ENCODE measurements at places on chromosomes 2 and 18. TPM values are rescaled to one million over a fixed set of nuclear protein-coding genes. Genes with fewer than 3 reads are reported as not detected.
A peak's percentile ranks its signal among the peaks of the same experiment; 100 is the strongest.

Gene UGT1A8
- not detected for polyA plus RNA-seq

Gene ABCB11
- not detected for polyA plus RNA-seq

DNA sequence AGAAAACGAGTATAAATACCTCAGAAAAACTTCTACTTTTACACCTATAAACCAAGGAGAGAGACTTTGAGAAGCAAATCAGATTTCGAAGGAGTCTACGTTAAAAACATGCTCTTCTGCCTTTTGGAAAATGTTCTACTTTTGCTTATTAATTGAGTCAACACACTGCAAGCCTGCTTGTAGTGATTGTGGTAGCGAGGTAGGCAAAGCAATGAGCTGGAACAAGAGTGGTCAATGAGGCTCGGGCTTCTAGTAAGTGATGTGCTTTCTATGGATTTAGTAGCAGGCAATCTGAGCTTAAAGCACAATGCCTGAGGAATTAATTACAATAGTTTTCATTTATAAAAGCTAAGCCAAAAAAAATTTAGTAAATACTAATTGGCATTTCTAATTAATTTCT is 103.4 kb upstream of the TFCP2L1 start:
- H3K4me3 ChIP-seq: no peak overlapping the region
- H3K27ac ChIP-seq: no peak overlapping the region

Gene EHD3
- polyA plus RNA-seq: 3.7 TPM

Gene KRTCAP3
- not detected for polyA plus RNA-seq

GRCh38 chr2:162914161-162914560 is 75.6 kb upstream of the KCNH7 start:
- no peaks in the 10 kb centered on the region for H3K4me1 ChIP-seq
- no peak overlapping the region for H3K4me3 ChIP-seq
- no peak overlapping the region for H3K27ac ChIP-seq
- no peaks in the 10 kb centered on the region for H3K27me3 ChIP-seq

Gene PELI1
- polyA plus RNA-seq: 2.7 TPM

- no peaks in the 10 kb centered on the region for H3K36me3 ChIP-seq
- DNase-seq: peak; percentile 50
- H3K4me1 ChIP-seq: peaks cover 22% of the 10 kb centered on the region
- no peak overlapping the region for H3K27ac ChIP-seq
- H3K4me3 ChIP-seq: peak overlapping the region; percentile 87
Measured at GRCh38 chr2:113157118-113157896, 16.5 kb upstream of the PSD4 start.

DNA sequence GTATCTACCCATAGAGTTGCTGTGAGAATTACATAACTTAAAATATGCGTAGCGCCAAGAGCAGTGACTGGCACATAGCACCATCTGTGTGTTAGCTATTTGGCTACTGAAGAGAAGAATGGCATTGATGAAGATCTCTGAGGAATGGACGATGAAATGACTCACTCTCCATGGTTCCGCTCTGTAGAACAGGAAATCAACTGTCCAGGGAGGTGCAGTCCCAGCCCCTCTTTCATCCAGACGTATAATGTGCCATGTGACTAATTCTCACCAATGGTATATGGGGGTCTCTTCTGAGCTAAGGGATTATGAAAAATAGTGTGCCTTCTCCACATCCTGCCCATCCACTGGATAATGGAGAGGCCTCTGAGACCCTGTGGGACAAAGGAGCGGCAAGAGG is 254.8 kb downstream of the CYP26B1 start:
- H3K27ac ChIP-seq: no peak overlapping the region
- H3K4me1 ChIP-seq: no peaks in the 10 kb centered on the region
- DNase-seq: no peak
- no peaks in the 10 kb centered on the region for H3K36me3 ChIP-seq

DNA sequence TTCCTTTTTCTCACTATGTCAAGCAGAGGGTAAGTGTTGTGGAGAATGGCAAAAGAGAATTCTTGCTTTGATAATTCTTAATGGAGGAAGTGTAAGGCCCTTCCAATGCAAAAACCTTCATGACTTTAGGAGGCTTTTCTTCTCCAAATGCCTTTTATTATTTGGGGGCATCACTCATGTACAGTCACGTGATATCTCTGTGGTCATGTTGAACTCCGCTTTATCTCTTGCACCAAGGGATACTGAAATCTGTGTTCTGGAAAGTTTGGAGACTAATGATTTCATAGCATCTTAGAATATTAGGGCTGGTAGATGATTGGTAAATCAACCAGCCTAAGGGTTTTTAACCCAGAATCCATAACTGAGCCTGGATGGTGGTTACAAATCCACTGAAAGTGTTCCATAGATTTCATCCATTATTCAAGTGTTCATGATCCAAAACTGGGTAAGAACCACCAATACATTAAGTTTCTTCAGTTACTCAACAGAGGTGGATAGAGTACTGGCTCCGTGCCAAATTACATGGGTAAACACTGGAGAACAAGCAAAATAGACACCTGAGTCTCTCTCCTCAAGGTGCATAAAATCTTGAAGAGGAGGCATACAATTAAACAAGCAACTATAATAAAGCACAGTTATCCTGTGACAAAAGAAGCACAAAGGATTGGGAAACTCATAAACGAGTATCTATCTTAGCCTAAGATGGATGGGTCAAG is 169.6 kb upstream of the EPHA4 start:
- no peak for DNase-seq
- no peaks in the 10 kb centered on the region for H3K27me3 ChIP-seq
- H3K4me3 ChIP-seq: no peak overlapping the region
- H3K36me3 ChIP-seq: no peaks in the 10 kb centered on the region
- H3K4me1 ChIP-seq: no peaks in the 10 kb centered on the region

Gene RGPD4
- polyA plus RNA-seq: not detected

- H3K4me3 ChIP-seq: no peak overlapping the region
- DNase-seq: no peak
- H3K27ac ChIP-seq: no peak overlapping the region
Measured at GRCh38 chr2:231807020-231807419, 20.8 kb downstream of the COPS7B start.

Gene FLACC1
- 0.46 TPM for polyA plus RNA-seq

Gene TMEM17
- polyA plus RNA-seq: 0.59 TPM

DNA sequence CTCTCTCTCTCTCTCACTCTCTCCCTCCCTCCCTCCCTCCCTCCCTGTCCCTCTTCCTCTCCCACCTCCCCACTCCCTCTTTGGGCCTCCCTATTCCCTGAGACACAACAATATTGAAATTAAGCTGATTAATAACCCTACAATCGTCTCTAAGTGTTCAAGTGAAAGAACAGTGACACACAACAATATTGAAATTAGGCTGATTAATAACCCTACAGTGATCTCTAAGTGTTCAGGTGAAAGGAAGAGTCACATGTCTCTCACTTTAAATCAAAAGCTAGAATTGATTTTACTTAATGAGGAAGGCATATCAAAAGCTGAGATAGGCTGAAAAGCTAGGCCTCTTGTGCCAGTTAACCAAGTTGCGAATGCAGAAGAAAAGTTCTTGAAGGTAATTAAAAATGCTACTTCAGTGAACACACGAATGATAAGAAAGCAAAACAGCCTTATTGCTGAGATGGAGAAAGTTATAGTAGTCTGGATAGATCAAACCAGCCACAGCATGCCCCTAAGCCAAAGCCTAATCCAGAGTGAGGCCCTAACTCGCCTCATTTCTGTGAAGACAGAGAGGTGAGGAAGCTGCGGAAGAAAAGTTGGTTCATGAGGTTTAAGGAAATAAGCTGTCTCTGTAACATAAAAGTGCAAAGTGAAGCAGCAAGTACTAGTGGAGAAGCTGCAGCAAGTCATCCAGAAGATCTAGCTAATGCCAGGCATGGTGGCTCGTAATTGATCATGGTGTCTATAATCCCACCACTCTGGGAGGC is 21.3 kb downstream of the MALT1 start:
- H3K27me3 ChIP-seq: no peaks in the 10 kb centered on the region
- H3K27ac ChIP-seq: peak overlapping the region; percentile 47
- peaks cover 53% of the 10 kb centered on the region for H3K4me1 ChIP-seq
- DNase-seq: no peak
- peaks cover 15% of the 10 kb centered on the region for H3K36me3 ChIP-seq
- no peak overlapping the region for H3K4me3 ChIP-seq

- peaks cover 2% of the 10 kb centered on the region for H3K27me3 ChIP-seq
- no peak for DNase-seq
- H3K36me3 ChIP-seq: no peaks in the 10 kb centered on the region
- H3K4me3 ChIP-seq: no peak overlapping the region
- no peak overlapping the region for H3K27ac ChIP-seq
- no peaks in the 10 kb centered on the region for H3K4me1 ChIP-seq
Measured at GRCh38 chr2:200790185-200790584, 21.5 kb upstream of the BZW1 start.

DNA sequence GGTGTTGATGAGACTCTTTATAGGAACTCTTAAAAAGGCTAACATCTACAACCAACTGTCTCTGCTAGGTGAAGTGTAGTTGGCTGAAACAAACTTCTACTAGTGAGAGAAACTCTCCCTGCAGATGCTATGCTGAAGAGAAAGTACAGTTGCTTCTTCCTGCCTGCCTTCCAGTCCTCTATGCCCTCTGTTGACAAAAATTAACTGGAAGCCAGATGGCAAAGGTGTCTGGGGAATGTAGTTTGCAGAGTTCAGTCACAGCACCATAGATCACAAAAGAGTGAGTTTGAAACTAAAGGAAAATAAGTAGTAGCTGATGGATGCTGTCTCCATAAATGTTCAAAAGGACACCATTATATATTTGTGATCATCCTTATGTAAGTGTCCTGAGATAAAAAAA is 958.8 kb upstream of the NRXN1 start:
- H3K36me3 ChIP-seq: peaks cover 4% of the 10 kb centered on the region
- no peak overlapping the region for H3K4me3 ChIP-seq
- H3K27me3 ChIP-seq: no peaks in the 10 kb centered on the region
- H3K4me1 ChIP-seq: no peaks in the 10 kb centered on the region
- no peak overlapping the region for H3K27ac ChIP-seq

DNA sequence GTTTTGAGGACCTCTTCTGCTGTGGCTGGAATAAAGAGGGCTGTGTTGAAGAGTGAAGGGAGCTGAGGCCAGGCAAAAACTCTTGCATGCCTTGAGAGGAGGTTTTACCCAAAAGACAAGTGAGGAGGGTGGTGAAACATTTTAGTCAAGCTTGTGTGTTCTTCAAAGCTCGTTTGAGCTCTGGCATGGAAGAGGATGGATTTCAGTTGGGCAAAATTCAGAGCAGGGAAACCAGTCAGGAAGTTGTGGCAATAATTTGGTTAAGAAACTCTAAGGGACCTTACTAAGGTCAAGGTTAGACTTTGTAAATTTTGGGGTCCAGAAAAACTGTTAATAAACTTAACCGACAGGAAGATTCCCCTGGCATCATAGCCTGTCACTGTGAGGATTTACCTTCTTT is 34.7 kb downstream of the SPTBN1 start:
- no peak overlapping the region for H3K4me3 ChIP-seq
- DNase-seq: no peak
- H3K4me1 ChIP-seq: no peaks in the 10 kb centered on the region
- peaks cover 5% of the 10 kb centered on the region for H3K27me3 ChIP-seq
- no peaks in the 10 kb centered on the region for H3K36me3 ChIP-seq

Gene PARD6G
- polyA plus RNA-seq: 0.06 TPM

GRCh38 chr18:55400590-55401541 is 187.1 kb downstream of the TCF4 start:
- no peak overlapping the region for H3K4me3 ChIP-seq
- H3K27ac ChIP-seq: no peak overlapping the region
- peaks cover 6% of the 10 kb centered on the region for H3K27me3 ChIP-seq
- no peak for DNase-seq
- H3K36me3 ChIP-seq: no peaks in the 10 kb centered on the region

GRCh38 chr2:220296174-220296573 is 668.7 kb downstream of the SLC4A3 start:
- no peaks in the 10 kb centered on the region for H3K4me1 ChIP-seq
- DNase-seq: no peak
- peaks cover 1% of the 10 kb centered on the region for H3K27me3 ChIP-seq
- no peak overlapping the region for H3K4me3 ChIP-seq

DNA sequence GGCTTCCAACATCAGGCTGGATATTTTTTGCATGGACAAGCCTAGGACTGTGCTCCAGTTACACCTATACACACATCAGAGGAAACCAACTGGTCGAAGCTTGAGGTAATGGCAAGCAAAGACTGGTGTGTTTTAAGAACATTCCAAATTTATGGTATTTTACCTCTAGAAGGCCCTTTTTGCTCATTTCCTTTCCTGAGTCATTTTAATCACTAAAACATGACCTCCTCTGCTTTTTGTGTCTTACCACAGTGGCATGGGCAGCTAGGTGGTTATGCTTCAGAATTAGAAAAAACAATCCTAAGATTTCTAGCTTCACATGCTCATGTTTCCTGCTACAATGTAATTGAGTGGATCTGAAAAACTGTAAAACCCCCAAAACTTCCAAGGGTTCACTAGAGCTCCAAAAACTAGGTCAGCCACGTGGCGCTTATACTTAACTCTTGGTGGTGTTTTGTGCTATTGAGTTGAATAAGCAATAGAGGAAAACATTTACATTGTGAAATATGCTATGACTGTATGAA is 30.6 kb upstream of the CHRNA1 start:
- H3K4me3 ChIP-seq: no peak overlapping the region
- H3K27me3 ChIP-seq: peaks cover 13% of the 10 kb centered on the region
- no peaks in the 10 kb centered on the region for H3K36me3 ChIP-seq
- no peak for DNase-seq
- H3K27ac ChIP-seq: no peak overlapping the region

DNA sequence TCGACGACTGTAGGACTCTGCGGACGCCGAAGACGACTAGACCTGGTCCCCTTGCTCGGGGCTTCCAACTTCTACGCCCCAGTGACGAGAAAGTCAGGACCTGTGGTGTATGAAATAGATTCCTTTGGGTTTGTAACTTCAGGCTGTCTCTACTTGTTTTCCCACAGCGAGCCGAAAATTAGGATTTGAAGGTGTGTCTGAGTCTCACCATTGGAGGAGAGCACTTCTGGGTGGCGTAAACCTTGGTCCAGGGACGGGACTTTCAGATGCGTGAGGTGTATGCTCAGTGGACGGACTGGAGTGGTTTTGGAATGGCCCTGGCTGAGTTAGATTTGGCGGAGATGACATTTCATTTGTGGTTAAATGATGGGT is 1.3 kb downstream of the BIRC6 start:
- H3K36me3 ChIP-seq: no peaks in the 10 kb centered on the region
- peaks cover 6% of the 10 kb centered on the region for H3K27me3 ChIP-seq
- no peak for DNase-seq
- peaks cover 59% of the 10 kb centered on the region for H3K4me1 ChIP-seq
